ENCODE measurements at places on chromosomes 4 and X. TPM values are rescaled to one million over a fixed set of nuclear protein-coding genes. Genes with fewer than 3 reads are reported as not detected.

DNA sequence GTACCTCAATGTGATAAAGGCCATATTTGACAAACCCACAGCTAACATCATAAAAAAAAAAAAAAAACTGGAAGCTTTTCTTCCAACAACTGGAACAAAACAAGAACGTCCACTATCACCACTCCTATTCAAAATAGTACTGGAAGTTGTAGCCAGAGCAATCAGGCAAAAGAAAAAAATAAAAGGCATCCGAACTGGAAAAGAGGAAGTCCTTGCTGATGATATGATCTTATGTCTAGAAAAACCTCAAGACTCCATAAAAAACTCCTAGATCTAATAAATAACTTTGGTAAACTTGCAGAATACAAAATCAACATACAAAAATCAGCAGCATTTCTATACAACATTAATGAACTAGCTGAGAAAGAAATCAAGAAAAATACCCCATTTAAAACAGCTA lies 134.3 kb downstream of the TEX11 start:
- no peak for DNase-seq

GRCh38 chrX:56786889-56787733 lies 58.1 kb downstream of the NBDY start:
- DNase-seq: no peak

LIMCH1 gene
- 9.5 TPM for total RNA-seq

- DNase-seq: peak; percentile 69
Measured at GRCh38 chrX:46573892-46574773, 568 bp downstream of the CHST7 start.

DNA sequence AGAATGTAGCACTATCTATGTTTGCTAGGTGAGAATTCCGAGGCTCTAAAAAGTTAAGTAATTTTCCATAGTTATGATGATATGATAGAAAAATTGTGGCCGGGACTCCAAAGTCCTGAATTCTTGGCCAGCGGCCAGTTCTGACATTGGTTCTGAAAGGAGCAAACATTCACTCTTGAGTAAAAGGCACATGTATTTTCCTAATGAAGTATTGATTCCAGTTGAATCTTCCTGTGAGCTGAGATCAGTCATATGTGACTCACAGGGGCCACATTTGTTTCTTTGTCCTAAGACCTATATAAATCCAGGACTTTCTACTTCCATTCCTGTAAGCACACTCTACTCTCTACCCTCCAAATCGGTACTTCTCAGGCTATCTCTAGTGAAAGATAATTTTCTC lies 349.9 kb downstream of the BMPR1B start:
- DNase-seq: no peak
